ENCODE measurements at places on chromosomes 7 and 10.

DNA sequence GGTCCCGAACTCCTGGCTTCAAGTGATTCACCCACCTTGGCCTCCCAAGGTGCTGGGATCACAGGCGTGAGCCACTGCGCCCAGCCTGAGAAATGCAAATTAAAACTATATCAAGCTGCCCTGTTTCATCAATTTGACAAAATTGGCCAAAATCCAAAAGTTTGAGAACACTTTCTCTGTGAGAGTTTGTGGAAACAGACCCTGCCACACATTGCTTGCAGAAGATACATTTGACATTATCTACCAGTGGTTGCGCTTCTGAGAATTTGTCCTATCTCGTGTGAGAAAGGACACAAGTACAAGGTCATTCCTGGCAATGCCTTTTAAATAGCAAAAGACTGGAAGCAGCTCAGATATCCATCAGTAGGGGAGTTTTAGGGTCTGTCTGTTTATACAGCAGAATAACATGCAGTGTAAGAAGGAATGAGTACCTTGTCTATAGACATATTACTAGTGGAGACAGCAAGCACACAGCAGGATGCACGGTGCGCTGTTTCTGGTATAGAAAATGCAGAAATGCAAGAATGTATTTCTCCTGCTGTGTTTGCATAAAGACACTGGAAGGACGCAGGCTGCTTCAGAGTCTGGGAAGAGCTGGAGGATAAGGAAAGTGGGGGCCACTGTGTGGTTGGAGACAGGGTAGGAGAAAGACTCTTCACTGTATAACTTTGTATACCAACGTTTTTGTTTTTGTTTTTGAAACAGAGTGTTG, 4.3 kb downstream of the LHPP start:
- DNase-seq: no peak

GRCh38 chr7:8018961-8019360, 50.4 kb downstream of the GLCCI1 start:
- no peak for DNase-seq

DNA sequence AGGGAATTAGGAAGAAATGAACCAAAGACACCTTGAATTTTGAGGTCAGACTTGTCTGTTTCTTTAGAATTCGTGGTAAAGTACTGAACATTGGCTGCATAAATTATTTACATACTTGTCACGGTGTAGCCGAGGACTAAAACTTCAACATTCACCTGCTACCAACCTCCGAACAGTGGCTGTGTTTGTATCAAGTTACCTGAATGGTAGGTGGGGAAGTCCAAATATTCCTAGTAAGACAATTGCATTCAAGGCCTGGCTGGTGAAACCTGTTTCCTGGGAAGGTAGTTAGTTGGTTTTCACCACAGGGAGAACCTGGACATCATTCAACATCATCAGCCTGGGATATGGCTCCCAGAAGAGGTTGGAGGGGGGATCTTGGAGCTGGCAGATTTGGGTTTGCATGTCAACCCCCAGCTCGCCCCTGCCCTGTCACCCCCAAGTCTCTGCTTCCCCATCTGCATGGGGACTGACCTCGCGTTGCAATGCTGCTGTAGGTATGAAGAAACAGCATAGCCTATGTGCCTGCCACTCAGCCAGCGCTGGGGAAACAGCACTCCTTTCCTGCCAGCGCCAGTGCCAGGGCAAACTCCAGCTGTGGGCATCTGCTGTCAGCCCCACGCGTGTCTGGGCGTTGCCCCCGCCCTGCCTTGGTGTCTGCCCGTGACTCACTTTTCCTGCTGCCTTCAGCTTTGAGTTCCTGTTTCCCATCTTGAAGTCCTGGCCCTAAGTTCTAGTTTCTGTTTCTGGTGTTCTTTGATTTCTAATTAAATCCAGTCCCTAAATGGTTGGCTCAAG, 12.7 kb upstream of the LARP4B start:
- no peak for DNase-seq

GRCh38 chr10:4981722-4982471, 18.7 kb downstream of the AKR1C1 start:
- DNase-seq: no peak

Data from HuH-7.5 (cell line).